ENCODE measurements at places on chromosomes 1 and 21. TPM values are rescaled to one million over a fixed set of nuclear protein-coding genes. Genes with fewer than 3 reads are reported as not detected.

- DNase-seq: no peak
- no peaks in the 10 kb centered on the region for H3K4me1 ChIP-seq
- H3K27me3 ChIP-seq: no peaks in the 10 kb centered on the region
- no peak overlapping the region for H3K27ac ChIP-seq
- no peak overlapping the region for H3K4me3 ChIP-seq
Observed at GRCh38 chr1:154843636-154844296, 26.3 kb downstream of the KCNN3 start.

GRCh38 chr1:243842161-243842560, 7.9 kb downstream of the AKT3 start:
- H3K36me3 ChIP-seq: no peaks in the 10 kb centered on the region
- H3K4me3 ChIP-seq: no peak overlapping the region
- no peaks in the 10 kb centered on the region for H3K27me3 ChIP-seq
- no peaks in the 10 kb centered on the region for H3K4me1 ChIP-seq

DNA sequence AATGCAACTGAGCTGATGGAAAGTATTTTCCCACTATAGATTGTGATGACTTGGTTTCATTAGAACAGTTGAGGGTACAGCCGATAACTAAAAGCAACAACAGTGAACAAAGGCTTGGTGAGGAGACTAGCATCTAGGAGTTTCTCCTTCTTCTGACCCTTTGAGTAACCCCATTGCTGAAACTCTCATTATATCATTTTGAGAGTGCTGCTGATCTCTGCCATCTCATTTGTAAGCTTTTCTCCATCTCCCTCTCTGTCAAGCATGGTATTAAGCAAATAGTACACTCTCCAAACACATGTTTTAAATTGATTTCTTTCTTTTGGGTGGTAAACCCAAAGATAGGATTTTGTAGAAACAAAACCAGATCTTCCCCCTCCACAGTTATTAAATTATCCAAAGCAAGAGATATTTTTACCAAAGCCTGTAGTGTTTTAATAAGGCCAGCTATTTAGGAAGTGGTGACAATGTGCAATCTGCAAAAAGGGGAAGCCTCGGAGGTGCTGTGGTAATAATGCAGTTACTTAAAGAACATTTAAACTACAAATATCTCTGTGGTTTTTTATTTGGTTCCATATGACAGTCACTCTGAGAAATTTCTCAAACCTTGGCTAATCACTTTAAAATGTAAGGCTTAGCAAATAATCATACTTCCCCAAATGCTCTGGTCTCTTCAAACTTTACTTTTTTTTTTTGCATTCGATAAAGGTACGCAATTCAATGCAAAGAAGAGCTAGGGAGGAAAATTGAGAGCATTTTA, 287.5 kb downstream of the HLX start:
- H3K4me1 ChIP-seq: no peaks in the 10 kb centered on the region
- no peaks in the 10 kb centered on the region for H3K36me3 ChIP-seq
- no peak for DNase-seq
- no peak overlapping the region for H3K4me3 ChIP-seq
- no peaks in the 10 kb centered on the region for H3K27me3 ChIP-seq

The AMPD1 gene
- total RNA-seq: 0.40 TPM

The S100A7 gene
- total RNA-seq: not detected

Data from prostate gland (tissue), 2 donors.